ENCODE measurements at places on chromosomes 6 and 20. TPM values are rescaled to one million over a fixed set of nuclear protein-coding genes. Genes with fewer than 3 reads are reported as not detected.

Gene PRICKLE4
- not detected for total RNA-seq

Gene PKHD1
- total RNA-seq: 0.14 TPM

Gene C4B
- total RNA-seq: 1.9 TPM

Gene DYNLRB1
- 168 TPM for total RNA-seq

Gene BTN1A1
- not detected for total RNA-seq

Gene HDGFL1
- not detected for total RNA-seq

Gene HLA-DQB2
- total RNA-seq: not detected

Gene GTPBP2
- total RNA-seq: 64.2 TPM

Gene PAX1
- not detected for total RNA-seq

Gene OPN5
- total RNA-seq: not detected

Gene FOXF2
- 0.52 TPM for total RNA-seq

DNA sequence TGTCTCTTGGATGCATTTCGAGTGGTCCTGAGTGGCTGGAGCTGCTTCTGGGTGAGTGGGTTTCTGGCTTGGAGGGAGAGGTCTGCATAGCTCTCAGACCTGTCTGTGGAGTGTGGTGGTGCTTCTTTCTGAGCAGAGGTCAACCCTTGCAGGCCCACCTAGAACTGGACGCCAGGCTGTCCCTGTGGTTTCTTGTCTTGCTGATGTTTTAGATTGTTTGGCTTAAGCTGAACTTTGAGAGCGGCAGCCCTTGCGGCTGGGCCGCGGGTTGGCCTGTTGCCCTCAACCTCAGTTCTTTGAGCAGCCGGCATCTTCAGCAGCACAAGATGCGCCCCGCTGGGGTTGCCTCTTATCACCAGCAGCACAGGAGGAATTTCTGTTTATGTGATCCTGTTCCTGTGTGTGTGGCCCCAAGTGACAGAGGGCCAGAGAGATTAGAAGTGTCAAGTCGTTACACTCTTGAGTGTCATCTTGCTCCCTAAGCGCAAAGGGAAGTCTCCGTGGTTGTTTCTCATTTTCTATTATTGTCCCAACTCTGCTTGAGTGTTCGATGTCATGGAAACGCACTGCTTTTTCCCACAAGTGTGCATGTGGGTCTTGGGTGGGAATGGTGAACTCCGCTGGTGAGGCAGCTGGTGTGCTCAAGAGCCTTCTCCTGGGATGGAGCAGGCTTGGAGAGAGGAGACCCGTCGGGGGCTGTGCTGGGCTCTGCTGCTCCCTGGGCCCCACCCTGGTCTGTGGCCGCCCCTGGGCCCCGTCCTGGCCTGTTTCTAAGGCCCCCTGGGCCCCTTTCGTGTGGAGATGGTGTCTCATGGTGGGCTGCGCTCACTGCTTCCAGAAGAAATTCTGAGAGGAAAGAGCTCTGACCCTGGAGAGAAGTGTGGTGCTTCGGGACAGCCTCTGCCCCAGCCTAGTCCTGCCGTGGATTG is 20.1 kb upstream of the SLC22A1 start:
- no peak for DNase-seq

- DNase-seq: no peak
These were observed 14.9 kb downstream of the SYCP2L start for GRCh38 chr6:10901770-10902169.

GRCh38 chr20:3890398-3890751 is 1.2 kb downstream of the PANK2 start:
- no peak for DNase-seq

DNA sequence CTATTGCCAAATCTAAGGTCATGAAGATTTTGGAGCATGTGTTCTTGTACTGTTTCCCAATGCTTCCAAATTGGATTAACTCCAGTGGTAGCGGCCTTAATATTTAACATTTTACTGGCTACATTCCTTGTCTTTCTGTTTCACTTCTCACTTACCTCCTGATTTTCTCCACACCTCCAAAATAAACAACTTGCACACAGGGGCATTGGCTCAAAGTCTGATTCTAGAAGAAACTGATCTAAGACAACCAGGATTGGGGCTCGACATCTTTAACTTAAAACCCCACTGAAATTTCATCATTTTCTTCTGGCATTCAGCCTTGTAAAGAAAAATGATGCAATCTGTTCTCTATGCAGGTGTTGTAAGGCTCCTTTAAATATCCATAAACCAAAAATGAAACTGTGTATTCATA is 557.9 kb upstream of the ID4 start:
- no peak for DNase-seq

- DNase-seq: peak; percentile 26
These were observed 130.2 kb upstream of the HDDC2 start for GRCh38 chr6:125431971-125432370.

GRCh38 chr6:11013721-11014070 is 30.4 kb downstream of the ELOVL2 start:
- no peak for DNase-seq

DNA sequence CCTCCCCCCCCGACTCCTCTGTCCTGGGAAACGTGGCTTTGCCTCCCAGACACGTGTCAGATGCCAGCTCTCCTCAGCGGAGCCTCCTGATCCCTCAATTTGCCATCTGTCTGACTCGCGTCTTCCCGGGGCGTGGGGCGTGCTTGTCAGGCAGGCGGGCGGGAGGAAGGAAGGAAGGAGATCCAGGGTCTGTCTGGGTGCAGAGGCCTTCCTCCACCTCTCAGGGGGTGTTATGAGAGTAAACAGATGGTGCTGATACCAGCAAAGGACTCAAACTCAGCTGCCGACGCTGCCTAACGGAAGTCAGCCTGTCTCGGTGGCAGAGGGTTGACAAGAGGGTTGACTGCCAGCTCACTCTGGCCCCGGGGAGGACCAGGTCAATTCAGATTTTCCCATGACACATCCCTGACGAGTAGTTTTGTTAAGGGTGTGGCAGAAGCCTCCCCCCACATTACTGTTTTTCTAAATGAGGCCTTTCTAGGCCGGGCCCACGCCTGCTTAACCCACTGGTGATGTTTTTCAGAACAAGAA is 17.0 kb downstream of the UQCC2 start:
- peak; percentile 48 for DNase-seq

DNA sequence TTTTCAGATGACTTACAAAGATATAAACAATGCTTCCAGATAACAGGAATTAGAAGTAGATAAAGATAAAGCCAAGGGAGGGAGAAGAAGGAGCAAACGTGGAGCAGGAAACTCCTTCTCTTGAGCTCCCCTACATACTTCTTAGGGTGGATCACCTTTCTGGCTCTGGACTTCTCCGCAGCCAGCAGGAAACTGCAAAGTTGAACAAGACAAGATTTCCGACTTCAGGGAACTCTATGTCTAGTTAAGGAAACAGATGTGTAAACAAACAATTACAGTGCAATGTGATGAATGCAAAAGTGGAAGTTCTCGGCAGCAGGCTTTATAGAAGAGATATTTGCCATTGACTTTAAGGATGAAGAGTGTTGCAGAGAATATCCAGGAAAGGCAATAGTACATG is 134.0 kb upstream of the MARCKS start:
- DNase-seq: no peak

- no peak for DNase-seq
These were observed 208.8 kb upstream of the PLCB4 start for GRCh38 chr20:8860011-8860495.

DNA sequence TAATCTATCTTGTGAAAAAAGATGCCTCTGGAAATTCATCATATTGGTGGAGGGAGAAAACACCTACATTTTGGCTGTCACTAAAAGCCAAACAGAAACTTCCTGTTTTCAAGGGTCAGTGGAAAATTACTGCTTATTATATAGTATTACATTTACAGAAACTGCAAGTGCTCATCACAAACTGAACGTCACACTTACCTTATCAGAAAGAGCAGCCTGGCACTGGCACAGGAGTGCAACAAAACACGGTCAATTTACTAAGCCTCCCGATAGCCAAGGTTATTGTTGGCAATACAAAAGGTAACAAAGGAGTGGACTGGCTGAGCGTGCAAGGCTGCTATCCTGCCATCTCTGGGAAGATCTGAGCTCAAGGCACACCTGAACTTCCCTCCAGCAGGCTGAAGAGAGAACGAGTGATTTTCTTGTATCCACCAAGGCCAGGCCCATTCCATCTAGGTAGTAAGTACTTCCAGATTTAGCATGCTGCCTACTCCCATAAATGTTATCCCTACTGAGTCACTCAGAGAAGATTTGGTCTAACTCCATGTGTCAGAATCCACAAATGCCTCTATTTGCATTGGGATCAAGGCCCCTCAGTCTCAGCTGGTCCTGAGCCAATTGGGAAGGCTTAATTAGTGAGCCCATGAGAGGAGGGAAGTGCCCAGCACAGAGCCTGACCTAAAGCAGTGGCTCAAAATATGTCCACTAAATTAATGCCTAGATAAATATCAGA is 399.8 kb downstream of the BTBD9 start:
- DNase-seq: no peak

DNA sequence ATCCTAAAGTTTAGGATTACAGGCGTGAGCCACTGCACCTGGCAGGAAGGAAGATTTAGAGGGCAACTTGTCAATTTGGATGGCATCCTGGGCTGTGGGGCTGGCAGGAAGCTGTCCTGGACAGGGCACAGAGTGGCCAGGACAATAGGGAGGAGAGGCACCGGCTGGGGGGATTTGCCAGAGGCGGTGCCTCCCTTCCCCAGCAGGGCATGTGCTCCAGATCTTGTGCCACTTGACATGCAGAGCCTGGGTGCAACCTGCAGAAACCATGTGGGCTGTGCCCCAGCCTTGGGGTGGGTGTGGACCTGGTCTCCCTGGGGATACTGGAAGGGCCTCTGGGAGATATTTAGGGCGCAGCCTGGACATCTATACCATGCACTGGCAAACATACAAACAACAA is 58.6 kb upstream of the EEF1A1 start:
- DNase-seq: no peak

DNA sequence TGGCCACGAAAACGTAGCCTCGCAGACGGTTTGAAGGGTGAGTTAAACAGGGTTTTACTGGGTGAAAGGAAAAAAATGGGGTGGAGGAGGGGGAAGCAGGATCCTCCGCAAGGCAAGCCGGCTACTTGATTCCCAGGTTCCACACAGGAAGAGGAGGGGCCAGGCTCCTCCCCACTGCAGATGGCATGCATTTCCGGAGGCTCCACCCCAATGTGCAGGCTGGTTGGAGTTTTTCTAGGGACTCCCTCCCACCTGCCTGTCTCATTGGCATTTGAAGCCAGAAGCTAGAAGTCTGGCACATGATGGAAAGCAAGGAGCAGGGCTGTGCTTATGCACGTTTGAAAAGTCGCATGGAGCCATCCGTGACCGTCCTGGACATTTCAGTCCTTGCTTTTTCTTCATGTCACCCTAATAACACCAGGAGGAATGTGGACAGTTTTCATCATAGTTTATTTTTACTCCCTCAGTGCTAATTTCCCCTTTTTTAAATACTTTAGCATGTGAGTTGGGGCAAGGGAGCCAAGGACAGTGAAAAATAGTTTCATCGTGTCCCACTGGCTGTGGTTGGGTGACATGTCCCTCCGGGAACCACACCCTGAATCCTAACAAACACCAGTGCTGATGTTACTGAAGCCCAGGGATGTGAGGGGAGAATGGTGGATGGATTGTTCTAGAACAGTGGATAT is 100.1 kb upstream of the INSM1 start:
- peak; percentile 32 for DNase-seq

GRCh38 chr6:94196891-94197290 is 777.5 kb upstream of the EPHA7 start:
- DNase-seq: no peak

- DNase-seq: no peak
These were observed 7.9 kb downstream of the GNL1 start for GRCh38 chr6:30548375-30548774.

GRCh38 chr6:25122001-25122400 is 157.2 kb upstream of the CARMIL1 start:
- no peak for DNase-seq

GRCh38 chr6:55069132-55069781 is 105.1 kb upstream of the HCRTR2 start:
- peak; percentile 9 for DNase-seq

GRCh38 chr6:126180585-126180984 is 159.3 kb upstream of the CENPW start:
- DNase-seq: no peak

- no peak for DNase-seq
These were observed 58.1 kb upstream of the AFDN start for GRCh38 chr6:167768471-167769215.

- DNase-seq: no peak
These were observed 15.8 kb downstream of the REPS1 start for GRCh38 chr6:138972226-138972665.

DNA sequence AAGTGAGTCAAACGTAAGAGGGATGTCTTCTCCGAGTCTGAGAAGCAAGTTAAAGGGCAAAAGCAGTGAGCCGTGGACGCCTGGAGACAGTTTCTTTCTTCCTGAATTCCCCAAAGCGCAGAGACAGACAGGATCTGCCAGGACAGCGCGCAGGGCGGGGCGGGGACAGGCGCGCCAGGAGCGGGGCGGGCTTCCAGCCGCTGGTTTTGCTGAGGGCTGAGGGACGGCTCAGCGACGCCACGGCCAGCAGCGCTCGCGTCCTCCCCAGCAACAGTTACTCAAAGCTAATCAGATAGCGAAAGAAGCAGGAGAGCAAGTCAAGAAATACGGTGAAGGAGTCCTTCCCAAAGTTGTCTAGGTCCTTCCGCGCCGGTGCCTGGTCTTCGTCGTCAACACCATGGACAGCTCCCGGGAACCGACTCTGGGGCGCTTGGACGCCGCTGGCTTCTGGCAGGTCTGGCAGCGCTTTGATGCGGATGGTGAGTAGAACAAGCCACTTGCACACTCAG is at the start of gene SCGN:
SCGN (plus strand) TSS at position 209 of the 509 bp plus-strand sequence; CDS start at position 398, 189 bp downstream.
- peak; percentile 80 for DNase-seq

- DNase-seq: no peak
These were observed 243.9 kb downstream of the TAF4 start for GRCh38 chr20:61821735-61822134.

DNA sequence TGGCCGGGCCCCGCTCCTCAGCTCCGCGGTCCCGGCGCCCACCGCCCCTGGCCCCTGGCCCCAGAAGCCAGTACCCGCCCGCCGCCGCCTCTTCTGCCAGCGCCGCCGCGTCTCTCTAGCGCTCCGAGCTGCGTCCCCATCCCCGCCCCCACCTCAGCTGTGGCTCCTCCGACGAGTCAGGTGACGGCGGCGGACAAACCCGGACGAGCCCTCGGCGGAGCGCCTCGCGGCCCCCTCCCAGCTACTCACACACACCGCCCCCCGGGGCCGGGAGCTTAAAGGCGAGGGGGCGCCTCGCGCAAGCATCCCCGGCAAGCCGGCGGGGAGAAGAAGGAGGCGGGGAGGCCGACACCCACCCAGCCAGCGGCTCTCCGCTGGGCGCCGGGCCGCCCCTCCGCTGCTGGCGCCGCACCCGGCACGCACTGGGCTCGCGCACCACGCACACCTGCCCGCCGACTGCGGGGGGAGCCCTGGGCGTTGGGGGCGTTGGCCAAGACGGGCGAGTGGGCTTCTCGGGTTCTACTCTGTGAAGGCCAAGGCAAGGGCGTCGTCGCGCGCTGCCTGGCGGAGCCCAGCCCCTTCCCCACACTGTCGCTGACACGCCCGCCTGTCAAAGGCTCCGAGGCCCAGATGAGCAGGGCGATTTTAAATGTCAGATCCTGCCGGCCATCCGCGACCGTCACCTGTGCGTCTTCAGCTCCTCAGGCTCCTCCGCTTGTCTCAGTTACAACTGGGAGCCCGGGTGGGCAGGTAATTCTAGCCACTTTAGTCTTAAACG is at the start of gene SNAP91:
SNAP91 (minus strand) TSS at position 132 of the 778 bp plus-strand sequence. CDS start 1,174 bp downstream, outside the sequence.
- DNase-seq: peak; percentile 83

GRCh38 chr6:12151433-12151820 is 138.7 kb upstream of the EDN1 start:
- no peak for DNase-seq
